Stimulated activated naive B cell treated with anti-CD40 and anti-IgM and Interleukin-4, amounts not matched to agents 10 μg/mL and 1 μg/mL and 100 μg/mL, for 72 hours (primary cell): ENCODE measurements at places on chromosomes 7 and 10.
A peak's percentile ranks its signal among the peaks of the same experiment; 100 is the strongest.

DNA sequence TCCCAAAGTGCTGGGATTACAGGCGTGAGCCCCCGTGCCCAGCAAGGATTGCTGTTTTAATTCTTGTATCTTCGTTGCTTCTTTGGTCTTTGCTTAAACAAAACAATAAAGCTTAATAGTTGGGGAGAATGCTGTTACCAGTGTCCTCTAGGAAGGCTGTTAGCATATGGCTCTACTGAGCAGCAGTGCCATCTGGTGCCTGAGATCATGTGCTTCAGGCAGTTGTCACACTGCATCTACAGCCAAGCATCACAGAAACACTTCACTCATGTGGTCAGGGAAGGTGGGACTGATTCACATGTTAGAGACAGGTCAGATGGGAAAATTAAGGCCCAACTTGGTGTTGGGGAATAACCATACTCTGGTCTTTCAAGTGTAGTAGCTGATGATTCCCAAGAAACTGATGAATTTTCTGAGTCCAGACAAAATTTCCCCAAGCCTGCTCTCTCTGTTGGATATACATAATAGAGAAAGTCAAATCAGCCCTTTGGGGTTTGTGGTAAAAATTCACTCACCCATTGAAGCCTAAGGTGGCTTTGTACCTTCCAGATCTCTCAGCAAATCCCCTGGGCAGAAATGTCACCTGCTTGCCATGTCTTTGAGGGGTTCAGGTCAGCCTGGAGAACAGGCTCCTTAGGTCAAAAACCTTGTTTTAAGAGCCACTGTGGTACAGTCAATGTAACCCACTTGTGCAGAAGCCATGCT is 28.4 kb downstream of the UBE2D4 start:
- H3K27ac ChIP-seq: no peak overlapping the region
- DNase-seq: no peak
- no peaks in the 10 kb centered on the region for H3K27me3 ChIP-seq
- peaks cover 44% of the 10 kb centered on the region for H3K36me3 ChIP-seq

GRCh38 chr7:26071622-26072456 is 80.2 kb upstream of the NFE2L3 start:
- H3K27ac ChIP-seq: no peak overlapping the region
- H3K4me3 ChIP-seq: no peak overlapping the region
- DNase-seq: no peak

DNA sequence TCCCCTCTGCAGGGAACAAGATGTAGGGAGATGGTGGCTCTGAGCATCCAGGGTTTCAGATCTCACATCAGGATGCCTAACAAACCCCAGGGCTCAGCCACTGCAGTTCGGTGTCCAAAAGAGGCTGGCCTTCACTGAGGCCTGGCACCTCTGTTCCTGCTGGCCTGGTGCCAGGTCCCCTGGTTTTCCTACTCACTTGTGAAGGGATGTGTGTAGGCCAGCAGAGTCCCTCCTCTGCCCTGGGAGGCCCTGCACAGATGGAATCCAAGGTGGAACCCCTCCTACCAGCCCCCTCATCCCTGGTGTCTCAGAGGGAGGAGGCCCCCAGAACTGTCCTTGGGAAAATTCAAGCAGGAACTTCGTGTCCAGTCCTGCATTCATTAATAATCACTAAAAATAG is 260.6 kb downstream of the CCSER2 start:
- H3K4me1 ChIP-seq: no peaks in the 10 kb centered on the region
- H3K27me3 ChIP-seq: peaks cover 4% of the 10 kb centered on the region
- H3K4me3 ChIP-seq: no peak overlapping the region
- H3K27ac ChIP-seq: no peak overlapping the region
- no peak for DNase-seq

DNA sequence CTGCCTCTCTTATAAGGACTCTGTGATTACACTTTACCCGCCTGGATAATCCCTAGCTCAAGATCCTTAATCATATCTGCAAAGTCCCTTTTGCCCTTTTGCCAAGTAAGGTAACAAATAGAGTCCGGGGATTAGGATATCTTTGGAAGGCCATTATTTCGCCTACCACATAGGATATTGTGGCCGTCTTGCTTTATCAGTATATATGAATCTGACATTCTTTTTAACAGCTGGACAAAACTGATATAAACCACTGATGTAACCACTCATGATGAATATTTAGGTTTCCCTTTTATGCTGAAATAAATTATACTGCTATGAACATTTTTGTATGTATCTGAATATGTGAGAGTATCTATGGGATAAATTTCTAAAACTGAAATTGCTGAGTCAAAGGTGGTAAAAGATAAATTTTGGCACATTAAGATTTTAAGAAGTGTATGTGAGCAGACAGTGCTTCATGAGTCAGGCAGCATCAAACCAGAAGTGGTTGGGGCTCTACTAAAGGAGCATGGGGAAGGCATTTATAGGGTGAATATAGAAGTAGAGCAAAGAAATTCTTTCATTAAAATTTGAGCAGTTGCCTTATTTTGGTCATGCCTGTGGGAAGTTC is 44.7 kb downstream of the AVL9 start:
- H3K27me3 ChIP-seq: no peaks in the 10 kb centered on the region
- peaks cover 14% of the 10 kb centered on the region for H3K4me1 ChIP-seq
- H3K36me3 ChIP-seq: peaks cover 14% of the 10 kb centered on the region
- no peak for DNase-seq
- no peak overlapping the region for H3K27ac ChIP-seq

DNA sequence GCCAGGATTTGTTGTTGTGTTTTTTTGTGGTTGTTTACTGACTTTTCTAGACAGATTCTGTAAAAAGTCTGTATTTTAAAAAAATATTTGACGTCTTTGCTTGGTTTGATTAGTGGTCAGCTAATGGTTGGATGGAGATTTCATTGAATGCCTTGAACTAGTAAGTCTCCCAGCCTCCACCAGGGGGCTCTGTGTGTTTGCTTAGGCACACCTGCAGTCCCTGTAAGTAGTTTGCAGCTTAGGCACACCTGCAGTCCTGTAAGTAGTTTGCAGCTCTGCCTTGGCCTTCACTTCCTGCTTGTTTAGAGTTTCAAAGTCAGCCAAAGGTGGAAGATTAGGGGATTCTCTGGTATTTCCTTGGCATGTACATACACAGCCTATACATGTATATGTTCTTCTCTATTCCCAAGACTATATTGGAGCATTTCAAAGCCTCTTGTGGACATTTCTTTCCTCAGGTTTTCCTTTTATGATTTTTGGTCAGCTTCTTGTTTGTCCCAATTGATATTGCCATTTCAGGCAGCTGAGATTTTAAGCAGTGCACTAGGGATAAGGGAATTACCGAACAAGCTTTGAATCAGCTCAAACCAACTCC is 101.6 kb downstream of the CCSER2 start:
- H3K27ac ChIP-seq: no peak overlapping the region
- peaks cover 45% of the 10 kb centered on the region for H3K36me3 ChIP-seq
- no peak overlapping the region for H3K4me3 ChIP-seq
- no peaks in the 10 kb centered on the region for H3K27me3 ChIP-seq

GRCh38 chr10:22365644-22366434 is 20.5 kb downstream of the SPAG6 start:
- H3K36me3 ChIP-seq: no peaks in the 10 kb centered on the region
- H3K4me1 ChIP-seq: peaks cover 17% of the 10 kb centered on the region
- peak overlapping the region; percentile 57 for H3K27ac ChIP-seq
- H3K27me3 ChIP-seq: no peaks in the 10 kb centered on the region

GRCh38 chr7:155212301-155213015 is 85.2 kb upstream of the INSIG1 start:
- H3K36me3 ChIP-seq: peaks cover 2% of the 10 kb centered on the region
- no peak for DNase-seq
- peaks cover 22% of the 10 kb centered on the region for H3K27me3 ChIP-seq
- H3K4me3 ChIP-seq: no peak overlapping the region

DNA sequence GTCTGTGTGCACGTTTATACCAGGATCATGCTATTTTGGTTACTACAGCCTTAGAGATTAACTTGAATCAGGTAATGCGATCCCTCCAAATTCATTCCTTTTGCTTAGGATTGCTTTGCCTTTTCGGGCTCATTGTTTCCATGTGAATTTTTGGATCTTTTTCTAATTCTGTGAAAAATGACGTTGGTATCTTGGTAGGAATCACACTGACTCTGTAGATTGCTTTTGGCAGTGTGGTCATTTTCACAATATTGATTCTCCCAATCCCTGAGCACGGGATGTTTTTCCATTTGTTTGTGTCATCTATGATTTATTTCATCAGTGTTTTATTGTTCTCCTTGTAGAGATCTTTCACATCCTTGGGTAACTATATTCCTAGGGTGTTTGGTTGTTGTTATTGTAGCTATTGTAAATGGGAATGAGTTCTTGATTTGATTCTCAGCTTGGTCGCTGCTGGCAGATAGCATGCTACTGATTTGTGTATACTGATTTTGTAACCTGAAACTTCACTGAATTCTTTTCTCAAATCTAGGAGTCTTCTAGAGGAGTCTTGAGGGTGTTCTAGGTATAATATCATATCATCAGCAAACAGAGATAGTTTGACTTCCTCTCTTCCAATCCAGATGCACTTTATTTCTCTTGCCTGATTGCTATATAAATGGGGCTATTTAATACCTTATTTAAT is 18.2 kb downstream of the SNX8 start:
- no peaks in the 10 kb centered on the region for H3K27me3 ChIP-seq
- H3K27ac ChIP-seq: peak overlapping the region; percentile 89
- peaks cover 47% of the 10 kb centered on the region for H3K36me3 ChIP-seq
- H3K4me1 ChIP-seq: peaks cover 48% of the 10 kb centered on the region
- peak overlapping the region; percentile 23 for H3K4me3 ChIP-seq
- no peak for DNase-seq

- peaks cover 69% of the 10 kb centered on the region for H3K4me1 ChIP-seq
- no peak overlapping the region for H3K4me3 ChIP-seq
- H3K27me3 ChIP-seq: no peaks in the 10 kb centered on the region
- no peak for DNase-seq
These were observed 80.5 kb downstream of the CCNY start for GRCh38 chr10:35416619-35417312.

- peak; percentile 4 for DNase-seq
- no peaks in the 10 kb centered on the region for H3K36me3 ChIP-seq
- no peaks in the 10 kb centered on the region for H3K4me1 ChIP-seq
These were observed 210.9 kb downstream of the DGKB start for GRCh38 chr7:14691597-14692203.
